ENCODE measurements at places on chromosomes 16 and 17. TPM values are rescaled to one million over a fixed set of nuclear protein-coding genes. Genes with fewer than 3 reads are reported as not detected.

- H3K36me3 ChIP-seq = peaks cover 44% of the 10 kb centered on the region
- peaks cover 21% of the 10 kb centered on the region for H3K4me1 ChIP-seq
- DNase-seq = no peak
These were observed 44.0 kb downstream of the SREBF1 start for GRCh38 chr17:17792551-17793377.

DNA sequence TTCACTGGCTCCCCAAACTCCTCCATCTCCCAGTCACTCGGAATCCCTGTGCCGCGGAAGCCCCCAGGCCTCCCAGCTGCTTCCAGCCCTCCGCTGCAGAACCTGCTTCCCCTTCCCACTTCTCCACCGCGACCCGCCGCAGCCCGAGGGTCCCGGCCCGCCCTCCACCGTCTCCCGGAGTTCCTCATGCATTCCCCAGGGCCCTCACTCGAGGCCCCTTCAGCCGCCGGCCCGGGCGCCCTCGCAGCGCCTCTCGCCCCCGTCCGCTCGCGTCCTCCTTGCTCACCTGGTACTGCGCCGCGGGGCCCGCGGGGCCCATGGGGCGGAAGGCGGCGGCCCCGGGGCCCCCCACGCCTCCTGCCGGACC lies 329 bp downstream of the SMARCD2 start:
- peak; percentile 70 for DNase-seq
- H3K36me3 ChIP-seq = peaks cover 8% of the 10 kb centered on the region
- peak overlapping the region; percentile 97 for H3K4me3 ChIP-seq
- H3K27ac ChIP-seq = peak overlapping the region; percentile 90
- H3K27me3 ChIP-seq = no peaks in the 10 kb centered on the region

DNA sequence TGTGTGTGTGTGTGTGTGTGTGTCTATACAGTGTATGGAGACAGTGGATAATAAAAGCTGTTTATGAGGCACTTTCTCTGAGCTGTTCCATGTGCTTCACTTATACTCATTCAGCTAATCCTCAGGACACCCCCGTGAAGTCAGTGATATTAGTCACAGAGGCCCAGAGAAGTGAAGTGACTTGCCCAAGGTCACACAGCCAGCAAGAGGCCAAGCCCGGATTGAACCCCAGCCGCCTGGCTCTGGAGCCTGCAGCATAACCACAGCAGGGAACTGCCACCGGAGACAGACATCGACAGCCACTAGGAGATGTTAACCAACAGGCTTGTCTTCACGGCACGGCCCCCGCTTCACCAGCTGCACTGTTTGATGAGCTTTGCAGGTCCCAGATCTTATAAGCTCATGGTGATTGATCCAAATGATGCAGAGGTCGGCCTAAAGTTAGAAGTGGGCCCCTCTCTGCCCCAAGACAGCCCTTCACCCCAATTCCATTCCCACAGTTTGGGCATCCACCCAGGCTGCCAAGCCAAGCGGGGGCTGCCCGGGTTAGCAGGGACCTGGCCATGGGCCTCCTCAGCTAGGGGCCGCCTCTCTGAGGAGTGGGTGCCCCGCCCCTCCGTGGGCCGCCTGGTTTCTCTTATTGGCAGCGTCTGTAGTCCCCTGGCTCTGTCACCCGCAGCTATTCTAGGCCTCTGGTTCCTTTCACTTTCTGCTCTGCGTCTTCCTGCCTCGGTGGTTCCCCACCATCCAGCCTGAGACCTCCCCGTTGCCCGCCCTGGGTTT lies 30.9 kb downstream of the SOCS1 start:
- peaks cover 30% of the 10 kb centered on the region for H3K4me1 ChIP-seq
- H3K36me3 ChIP-seq = no peaks in the 10 kb centered on the region
- peak; percentile 63 for DNase-seq
- peak overlapping the region; percentile 81 for H3K27ac ChIP-seq
- no peaks in the 10 kb centered on the region for H3K27me3 ChIP-seq
- peak overlapping the region; percentile 14 for H3K4me3 ChIP-seq

DNA sequence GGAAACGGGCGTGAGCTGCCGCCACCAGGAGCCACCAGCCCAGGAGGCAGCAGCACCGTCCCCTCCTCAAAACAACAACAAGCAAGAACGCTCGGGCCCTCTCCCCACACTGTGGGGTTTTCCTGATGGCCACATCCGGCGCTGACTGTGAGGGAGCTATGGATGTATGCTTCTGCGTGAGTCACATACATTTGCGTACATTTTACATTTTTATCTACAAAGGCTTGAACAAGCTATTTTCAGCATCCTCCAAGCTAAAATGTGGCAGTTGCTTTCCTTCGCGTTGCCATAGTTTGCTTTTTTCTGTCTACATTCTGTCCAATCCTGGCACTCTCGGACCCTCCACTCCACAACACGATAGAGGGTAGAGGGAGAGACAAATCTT lies 2.0 kb upstream of the ABR start:
- no peaks in the 10 kb centered on the region for H3K27me3 ChIP-seq
- no peaks in the 10 kb centered on the region for H3K36me3 ChIP-seq
- no peak overlapping the region for H3K4me3 ChIP-seq
- H3K4me1 ChIP-seq = peaks cover 53% of the 10 kb centered on the region
- no peak overlapping the region for H3K27ac ChIP-seq
- no peak for DNase-seq

GRCh38 chr16:67667453-67667816 lies 821 bp downstream of the C16orf86 start:
- peaks cover 15% of the 10 kb centered on the region for H3K36me3 ChIP-seq
- peak overlapping the region; percentile 92 for H3K27ac ChIP-seq
- no peaks in the 10 kb centered on the region for H3K27me3 ChIP-seq
- peak overlapping the region; percentile 85 for H3K4me3 ChIP-seq
- peaks cover 38% of the 10 kb centered on the region for H3K4me1 ChIP-seq

DNA sequence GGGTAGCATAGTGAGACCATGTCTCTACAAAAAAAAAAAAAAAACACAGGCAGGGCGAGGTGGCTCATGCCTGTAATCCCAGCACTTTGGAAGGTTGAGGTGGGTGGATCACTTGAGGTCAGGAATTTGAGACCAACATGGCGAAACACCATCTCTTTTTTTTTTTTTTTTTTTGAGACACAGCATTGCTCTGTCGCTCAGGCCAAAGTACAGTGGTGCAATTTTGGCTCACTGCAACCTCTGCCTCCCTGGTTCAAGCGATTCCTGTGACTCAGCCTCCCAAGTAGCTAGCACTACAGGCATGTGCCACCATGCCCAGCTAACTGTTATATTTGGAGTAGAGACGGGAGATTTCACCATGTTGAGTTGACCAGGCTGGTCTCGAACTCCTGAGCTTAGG lies 5.1 kb downstream of the RAMP2 start:
- H3K27me3 ChIP-seq = peaks cover 5% of the 10 kb centered on the region
- no peak overlapping the region for H3K4me3 ChIP-seq
- peaks cover 6% of the 10 kb centered on the region for H3K4me1 ChIP-seq

GRCh38 chr16:25845901-25846300 lies 154.1 kb downstream of the HS3ST4 start:
- no peaks in the 10 kb centered on the region for H3K27me3 ChIP-seq
- H3K4me1 ChIP-seq = no peaks in the 10 kb centered on the region
- H3K36me3 ChIP-seq = no peaks in the 10 kb centered on the region

DNA sequence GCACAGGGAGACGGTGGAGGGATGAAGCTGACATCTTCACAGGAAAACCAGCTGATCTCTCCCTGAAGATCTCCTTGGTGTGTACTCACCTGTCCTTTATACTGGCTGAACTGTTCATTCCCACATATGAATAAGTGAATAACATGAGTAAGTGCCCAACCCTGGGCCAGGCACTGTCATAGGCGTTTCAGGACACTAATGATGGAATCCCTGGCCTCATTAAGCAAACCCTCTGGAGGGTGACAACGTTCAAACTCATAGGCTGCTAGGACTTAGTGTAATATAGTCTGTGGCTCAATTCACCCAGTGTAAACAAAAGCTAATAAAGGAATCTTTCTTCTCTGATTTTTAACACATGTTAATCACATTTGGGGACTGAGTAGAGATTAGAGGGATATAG lies 24.5 kb downstream of the GAS7 start:
- DNase-seq = no peak
- no peak overlapping the region for H3K27ac ChIP-seq
- no peak overlapping the region for H3K4me3 ChIP-seq
- H3K36me3 ChIP-seq = no peaks in the 10 kb centered on the region

DNA sequence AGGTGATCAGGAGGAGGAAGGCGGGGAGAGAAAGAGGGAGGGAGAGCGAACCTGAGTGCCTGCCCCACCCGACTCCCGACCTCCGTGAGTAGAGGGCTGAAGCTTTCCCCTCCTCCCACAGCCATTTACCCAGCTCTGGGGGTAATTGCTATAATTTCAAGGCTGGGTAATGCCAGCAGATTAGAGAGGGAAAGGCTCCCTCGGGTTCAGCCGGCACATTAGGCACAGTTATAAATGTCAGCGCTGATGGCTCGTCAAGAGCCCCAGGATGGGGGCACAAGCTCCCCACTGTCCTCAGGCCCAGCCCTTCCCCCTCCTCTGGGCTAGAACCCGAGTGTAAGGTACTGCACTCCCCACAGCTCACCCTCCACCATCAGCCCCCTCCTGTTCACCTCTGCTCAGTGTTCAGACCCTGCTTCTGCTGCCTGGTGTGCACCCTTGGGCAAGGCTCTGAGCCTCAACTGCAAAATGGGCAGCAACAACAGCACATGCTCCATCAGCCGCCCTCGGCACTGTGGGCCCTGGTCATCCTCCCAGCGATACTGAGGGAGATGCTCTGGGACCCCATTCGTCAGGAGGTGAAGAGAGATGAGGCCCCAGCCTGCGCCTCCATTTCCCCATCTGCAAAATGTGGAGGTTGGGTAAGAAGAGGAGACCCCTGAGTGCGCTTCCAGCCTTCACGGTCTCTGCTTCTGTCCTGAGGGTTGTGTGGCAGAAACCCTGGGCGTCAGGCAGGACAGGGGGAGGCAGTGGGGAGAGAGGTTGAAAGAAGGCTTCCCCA lies 77.2 kb downstream of the NT5M start:
- DNase-seq = no peak
- no peak overlapping the region for H3K27ac ChIP-seq
- peaks cover 27% of the 10 kb centered on the region for H3K4me1 ChIP-seq
- no peak overlapping the region for H3K4me3 ChIP-seq

- no peaks in the 10 kb centered on the region for H3K27me3 ChIP-seq
- DNase-seq = no peak
- peaks cover 16% of the 10 kb centered on the region for H3K4me1 ChIP-seq
- H3K4me3 ChIP-seq = no peak overlapping the region
- H3K36me3 ChIP-seq = peaks cover 42% of the 10 kb centered on the region
These were observed 23.6 kb downstream of the CLEC16A start for GRCh38 chr16:10967986-10968385.

DNA sequence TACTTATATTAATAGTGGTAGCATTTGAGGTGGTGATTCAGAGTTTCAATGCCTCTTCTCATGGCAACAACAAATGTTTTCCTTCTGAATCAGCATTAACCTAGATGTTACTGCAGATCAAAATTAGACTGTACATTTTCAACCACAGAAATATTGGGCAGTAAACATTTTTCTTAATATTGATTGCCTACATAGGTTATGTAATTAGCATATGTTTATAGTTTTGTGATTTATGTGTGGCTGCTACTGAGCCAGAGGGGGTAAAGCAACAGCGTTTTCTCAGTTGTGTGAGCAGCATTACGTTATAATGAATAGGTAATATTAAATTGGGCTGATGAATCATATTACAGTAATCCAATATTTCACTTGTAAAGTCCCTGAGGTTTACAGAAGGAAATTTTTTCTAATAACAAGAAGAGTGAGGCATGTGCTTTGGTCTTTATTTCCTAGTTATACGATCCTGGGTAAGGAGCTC lies 18.8 kb upstream of the BMERB1 start:
- no peak for DNase-seq
- no peaks in the 10 kb centered on the region for H3K4me1 ChIP-seq
- H3K27me3 ChIP-seq = no peaks in the 10 kb centered on the region
- no peak overlapping the region for H3K27ac ChIP-seq

GRCh38 chr16:5060073-5060641 lies 5.6 kb downstream of the C16orf89 start:
- no peaks in the 10 kb centered on the region for H3K4me1 ChIP-seq
- H3K36me3 ChIP-seq = peaks cover 37% of the 10 kb centered on the region
- DNase-seq = no peak
- H3K4me3 ChIP-seq = no peak overlapping the region
- no peak overlapping the region for H3K27ac ChIP-seq
- no peaks in the 10 kb centered on the region for H3K27me3 ChIP-seq

DNA sequence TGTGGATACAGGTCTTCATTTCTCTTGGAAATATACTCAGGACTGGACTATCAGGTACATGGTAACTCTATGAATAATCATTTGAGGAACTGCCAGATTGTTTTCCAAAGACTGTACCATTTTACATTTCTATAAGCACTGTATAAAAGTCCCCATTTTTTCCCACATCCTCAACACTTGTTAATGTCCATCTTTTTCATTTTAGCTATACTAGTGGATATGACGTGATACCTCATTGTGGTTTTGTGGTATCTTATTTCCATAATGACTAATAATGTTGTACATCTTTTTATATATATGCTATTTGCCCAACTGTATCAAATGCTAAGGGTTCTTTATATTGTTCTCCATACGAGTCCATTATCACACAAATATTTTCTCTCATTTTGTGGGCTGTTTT lies 22.9 kb downstream of the NUP88 start:
- DNase-seq = no peak
- H3K36me3 ChIP-seq = peaks cover 100% of the 10 kb centered on the region

GRCh38 chr17:21028192-21028591 lies 14.6 kb downstream of the USP22 start:
- DNase-seq = no peak
- H3K27ac ChIP-seq = no peak overlapping the region
- H3K4me1 ChIP-seq = peaks cover 69% of the 10 kb centered on the region
- no peak overlapping the region for H3K4me3 ChIP-seq
- peaks cover 53% of the 10 kb centered on the region for H3K36me3 ChIP-seq

DNA sequence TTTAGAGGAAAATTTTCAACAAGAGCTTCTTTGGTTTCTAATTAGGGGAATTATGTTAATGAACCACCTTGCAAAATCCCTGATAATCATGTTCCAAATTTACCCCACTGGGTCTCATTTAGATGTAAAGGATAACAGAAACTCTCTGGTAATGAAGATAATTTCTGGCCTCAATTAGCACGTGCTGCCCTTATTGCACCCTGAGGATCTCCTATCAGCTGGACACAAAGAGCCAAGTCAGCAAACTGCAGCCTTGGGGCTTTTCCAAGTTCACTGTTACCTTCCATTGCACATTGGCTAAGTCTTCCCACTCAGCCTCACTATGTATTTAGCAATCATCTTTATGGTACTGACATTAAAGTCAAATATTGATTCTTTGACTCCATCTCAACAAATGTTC lies 78.1 kb downstream of the GP2 start:
- H3K4me3 ChIP-seq = no peak overlapping the region
- DNase-seq = no peak
- no peaks in the 10 kb centered on the region for H3K36me3 ChIP-seq
- no peaks in the 10 kb centered on the region for H3K27me3 ChIP-seq

OR4D1 gene
- not detected for total RNA-seq

MATCAP1 gene
- total RNA-seq = 29.0 TPM

CLEC19A gene
- not detected for total RNA-seq

SPNS2 gene
- 42.0 TPM for total RNA-seq

TP53TG3F gene
- not detected for total RNA-seq
